ENCODE measurements at places on chromosomes 4 and X.

DNA sequence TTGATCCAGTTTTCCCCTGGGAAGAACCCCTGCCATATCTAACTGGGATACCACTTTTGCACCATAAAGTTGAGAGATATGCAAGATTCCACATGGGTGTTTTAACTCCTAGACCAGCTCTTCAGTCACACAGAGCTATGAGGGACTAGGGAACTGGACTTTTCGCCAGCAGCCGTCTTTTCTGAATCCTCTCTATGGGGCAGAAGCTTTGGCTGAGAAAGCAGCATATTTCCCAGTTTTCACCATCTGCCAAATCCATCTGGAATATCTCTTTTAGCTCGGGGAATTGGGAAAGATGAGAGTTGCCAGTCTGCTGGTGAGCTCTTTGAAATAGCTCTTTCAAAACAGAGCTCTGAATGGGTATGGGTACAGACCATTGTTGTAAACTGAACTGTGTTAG lies 20.9 kb downstream of the APOOL start:
- no peak for DNase-seq

GRCh38 chr4:88825931-88826330 lies 128.3 kb upstream of the NAP1L5 start:
- DNase-seq = no peak

GRCh38 chr4:26162101-26162500 lies 158.7 kb upstream of the RBPJ start:
- DNase-seq = no peak

DNA sequence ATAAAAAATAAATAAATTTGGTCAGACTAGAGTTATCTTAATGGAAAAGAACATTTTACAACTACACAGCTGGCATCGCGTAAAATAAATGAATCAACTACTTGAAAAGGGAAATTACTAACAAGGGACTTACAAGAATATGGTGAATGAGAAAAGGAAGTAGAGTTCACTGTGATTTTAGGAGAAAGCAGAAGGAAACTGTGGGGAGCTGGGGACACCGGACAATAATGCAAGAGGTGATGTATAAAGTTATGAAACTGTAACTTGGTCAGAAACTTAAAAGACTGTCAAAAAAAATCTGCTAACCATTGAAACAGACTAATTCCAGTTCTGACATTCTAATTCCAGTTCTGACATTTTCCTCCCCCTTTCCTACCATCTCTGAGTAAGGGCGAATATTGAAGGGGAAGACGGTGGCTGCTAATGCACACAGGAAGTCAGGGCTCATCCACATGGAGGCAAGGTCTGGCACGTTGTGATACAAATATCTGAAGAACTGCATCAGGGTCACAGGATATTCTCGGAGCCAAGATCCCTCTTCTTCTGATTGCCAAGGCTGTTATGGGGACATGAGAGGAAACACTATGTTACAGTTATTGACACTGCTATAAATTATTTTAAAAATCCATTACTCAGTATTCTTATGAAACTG lies 170.5 kb downstream of the CDS1 start:
- DNase-seq = no peak

DNA sequence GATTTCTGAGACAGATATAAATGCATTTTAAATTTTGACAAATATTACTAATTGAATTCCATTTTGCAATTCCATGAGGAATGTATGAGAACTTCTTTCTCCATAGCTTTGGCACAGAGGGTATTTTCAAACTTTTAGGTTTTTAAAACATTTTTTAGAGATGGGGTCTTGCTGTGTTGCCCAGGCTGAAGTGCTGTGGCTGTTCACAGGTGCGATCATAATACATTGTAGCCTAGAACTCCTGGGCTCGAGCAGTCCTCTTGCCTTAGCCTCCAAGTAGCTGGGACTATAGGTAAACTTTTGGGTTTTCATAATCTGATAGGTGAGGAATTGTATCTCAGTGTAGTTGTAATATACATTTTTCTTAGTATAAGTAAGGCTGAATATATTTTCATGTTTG lies 53.4 kb downstream of the ANXA3 start:
- DNase-seq = no peak

GRCh38 chr4:182126603-182127002 lies 116.6 kb upstream of the TENM3 start:
- no peak for DNase-seq

- no peak for DNase-seq
Measured at GRCh38 chr4:11623726-11624037, 195.0 kb upstream of the HS3ST1 start.

GRCh38 chr4:121741751-121742150 lies 23.2 kb downstream of the SMIM43 start:
- no peak for DNase-seq

DNA sequence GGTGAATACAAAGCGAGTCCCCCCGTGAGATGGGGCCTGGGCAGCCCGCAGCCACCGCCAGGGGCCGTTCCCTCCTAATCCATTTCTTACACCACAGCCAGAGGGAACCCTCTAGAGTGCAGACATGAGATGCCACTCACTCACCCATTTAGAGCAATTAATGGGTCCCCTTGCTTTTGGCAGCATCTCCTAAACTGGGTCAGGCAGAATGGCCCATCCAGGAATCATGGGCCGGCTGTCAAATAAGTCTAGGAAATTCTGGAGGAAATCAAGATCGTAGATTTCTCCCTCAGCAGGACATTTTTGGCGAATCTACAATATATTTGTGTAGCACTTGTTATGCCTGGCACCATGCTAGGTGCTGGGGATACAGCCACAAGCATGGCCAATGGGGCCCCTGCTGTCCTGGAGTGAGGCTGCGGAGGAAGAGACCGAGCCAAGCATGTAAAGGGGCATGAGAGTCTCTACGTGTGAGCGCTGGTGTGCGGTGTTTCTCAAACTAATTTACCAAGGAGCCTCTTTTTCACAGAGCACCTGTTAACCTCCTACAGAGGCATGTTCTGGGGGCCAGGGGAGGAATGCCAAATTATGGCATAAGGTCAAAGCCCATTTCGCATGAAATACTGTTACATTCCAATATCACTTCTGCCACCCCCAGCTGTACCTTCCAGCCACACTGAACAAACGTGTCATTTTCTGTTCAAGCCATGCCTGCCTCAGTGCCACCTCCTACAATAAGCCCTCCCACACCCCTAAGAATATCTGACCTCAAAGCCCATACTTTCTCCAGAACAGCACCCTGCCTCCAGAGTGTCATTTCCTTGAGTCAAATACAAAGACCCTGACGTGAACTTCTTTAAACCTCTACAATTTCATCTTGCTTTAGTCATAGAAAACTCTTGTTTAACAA lies 28.1 kb upstream of the JAKMIP1 start:
- DNase-seq = no peak

- DNase-seq = no peak
Measured at GRCh38 chrX:54826598-54826997, 19.1 kb downstream of the MAGED2 start.

- DNase-seq = no peak
Measured at GRCh38 chrX:455199-455598, 68.5 kb upstream of the PPP2R3B start.

DNA sequence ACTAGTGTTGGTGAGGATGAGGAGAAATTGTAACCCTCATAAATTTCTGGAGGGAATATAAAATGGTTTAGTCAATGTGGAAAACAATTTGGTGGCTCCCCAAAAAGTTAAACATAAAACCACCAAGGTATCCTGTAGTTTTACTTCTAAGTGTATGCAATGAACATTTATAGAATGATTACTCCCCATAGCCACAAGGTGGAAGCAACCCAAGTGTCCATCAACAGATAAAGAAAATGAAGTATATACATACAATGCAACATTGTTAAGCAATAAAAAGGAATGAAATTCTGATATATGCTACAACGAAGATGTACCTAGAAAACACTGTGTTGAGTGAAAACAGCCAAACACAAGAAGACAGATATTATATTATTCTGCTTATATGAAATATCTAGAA lies 569.1 kb upstream of the GRID2 start:
- DNase-seq = no peak

- DNase-seq = no peak
Measured at GRCh38 chr4:3724319-3725231, 41.6 kb upstream of the ADRA2C start.

- no peak for DNase-seq
Measured at GRCh38 chr4:41866799-41867677, 68.2 kb upstream of the TMEM33 start.

- no peak for DNase-seq
Measured at GRCh38 chrX:21781976-21782375, 24.1 kb upstream of the SMPX start.

- DNase-seq = no peak
Measured at GRCh38 chrX:31546126-31546525, 474.3 kb upstream of the FTHL17 start.

- DNase-seq = no peak
Measured at GRCh38 chr4:2878346-2878745, 34.7 kb downstream of the ADD1 start.

DNA sequence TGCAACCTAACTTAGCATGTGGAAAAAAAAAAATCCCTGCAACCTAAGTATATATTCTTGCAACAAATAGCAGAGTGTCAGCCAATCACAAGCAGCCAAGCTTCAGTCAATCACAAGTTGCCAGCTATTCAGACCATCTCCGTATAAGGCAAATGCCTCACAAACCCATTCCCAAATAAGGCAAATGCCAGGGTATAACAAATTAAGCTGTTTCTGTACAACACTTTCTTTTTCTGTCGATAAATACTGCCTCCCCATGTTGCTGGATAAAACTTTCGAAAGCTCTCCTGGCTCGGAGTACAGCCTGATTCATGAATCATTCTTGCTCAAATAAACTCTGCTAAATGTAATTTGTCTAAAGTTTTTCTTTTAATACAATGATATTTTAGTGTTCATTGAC lies 460.7 kb upstream of the SMIM31 start:
- no peak for DNase-seq

GRCh38 chr4:6716958-6717655 lies 1.1 kb downstream of the BLOC1S4 start:
- DNase-seq = no peak

DNA sequence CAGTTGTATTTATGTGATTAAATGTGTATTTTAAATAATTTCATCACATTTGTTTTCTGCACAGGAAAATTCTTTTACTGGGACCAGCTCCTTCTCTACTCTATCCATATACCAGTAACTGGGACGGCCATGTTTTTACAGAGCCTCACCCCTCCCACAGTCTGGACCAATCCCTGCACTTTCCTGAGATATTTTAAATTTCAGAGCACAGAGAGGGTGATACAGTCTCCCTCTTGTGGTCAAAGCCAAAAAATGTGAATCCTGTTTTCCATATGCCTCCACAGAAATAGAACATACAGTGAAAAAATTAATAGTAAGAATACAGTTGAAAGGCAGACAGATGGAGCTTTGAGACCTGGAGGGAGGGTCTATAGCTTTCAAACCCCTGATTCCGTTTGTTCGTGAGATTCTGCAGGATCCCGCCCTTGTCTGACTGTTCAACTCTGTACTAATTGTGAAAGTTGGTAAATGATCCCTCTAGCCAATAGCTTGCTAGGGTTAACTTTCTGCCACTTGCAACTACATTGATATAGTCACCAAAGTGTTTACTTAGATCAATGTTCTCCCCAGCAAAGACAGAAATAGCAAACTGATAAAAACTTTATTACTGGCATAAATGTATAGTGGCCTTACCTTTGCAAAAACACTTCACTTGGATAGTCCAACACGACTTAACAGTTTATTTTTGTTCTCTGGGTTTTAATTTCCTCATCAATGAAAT lies 172.2 kb downstream of the PPARGC1A start:
- peak; percentile 24 for DNase-seq

- no peak for DNase-seq
Measured at GRCh38 chr4:26145212-26145611, 175.6 kb upstream of the RBPJ start.

DNA sequence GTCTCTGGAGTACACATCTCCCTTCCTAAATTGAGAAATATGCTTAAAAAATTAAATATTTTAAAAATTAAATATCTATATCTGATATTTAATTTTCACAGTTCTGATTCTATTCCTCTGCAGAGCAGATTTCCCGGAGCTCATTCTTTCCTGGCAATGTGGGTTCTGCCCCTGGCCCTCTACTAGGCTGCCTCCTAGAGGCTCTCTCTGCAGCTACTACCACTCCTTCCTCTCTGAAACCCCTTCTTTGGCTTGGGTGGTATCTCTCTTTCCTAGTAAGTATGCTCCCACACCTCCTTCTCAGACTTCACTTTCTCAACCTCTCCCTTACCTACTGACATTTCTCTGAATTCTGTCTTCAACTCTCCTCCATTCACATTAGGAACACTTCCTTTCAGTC lies 45.3 kb downstream of the RPGR start:
- DNase-seq = no peak

- DNase-seq = no peak
Measured at GRCh38 chrX:39613997-39614679, 483.6 kb downstream of the BCOR start.

DNA sequence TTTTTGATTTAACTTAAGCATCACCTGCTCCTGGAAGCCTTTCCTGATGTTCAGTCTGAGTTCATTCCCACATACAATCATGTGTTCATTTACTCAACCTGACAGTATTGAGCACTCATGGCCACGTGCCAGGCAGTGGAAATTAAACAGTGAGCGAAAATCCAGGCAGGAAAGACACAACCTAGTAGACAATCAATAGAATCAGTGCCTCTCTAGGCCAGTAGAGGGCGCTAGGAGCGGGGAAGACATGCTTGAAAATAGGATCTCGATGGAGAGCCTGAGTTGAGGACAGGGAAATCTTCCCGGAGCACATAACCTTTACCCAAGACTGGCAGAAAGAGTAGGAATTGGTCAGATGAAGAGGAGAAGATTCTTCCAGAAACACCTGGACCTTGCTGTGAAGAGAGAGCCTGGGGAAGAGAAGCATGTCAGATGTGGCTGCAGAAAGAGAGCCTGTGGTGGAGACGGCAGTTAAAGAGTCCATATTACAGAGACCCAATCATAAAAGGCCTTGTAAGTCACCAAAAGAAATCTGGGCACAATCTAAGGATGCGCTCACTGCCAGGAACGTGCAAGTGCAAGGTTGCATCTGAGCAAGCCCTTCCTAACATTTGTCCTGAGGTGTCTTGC lies 103.5 kb downstream of the LDB2 start:
- peak; percentile 62 for DNase-seq

GRCh38 chrX:45823536-45823935 lies 622.9 kb upstream of the DIPK2B start:
- DNase-seq = no peak

- no peak for DNase-seq
Measured at GRCh38 chrX:41616935-41617334, 71.8 kb upstream of the GPR34 start.

DNA sequence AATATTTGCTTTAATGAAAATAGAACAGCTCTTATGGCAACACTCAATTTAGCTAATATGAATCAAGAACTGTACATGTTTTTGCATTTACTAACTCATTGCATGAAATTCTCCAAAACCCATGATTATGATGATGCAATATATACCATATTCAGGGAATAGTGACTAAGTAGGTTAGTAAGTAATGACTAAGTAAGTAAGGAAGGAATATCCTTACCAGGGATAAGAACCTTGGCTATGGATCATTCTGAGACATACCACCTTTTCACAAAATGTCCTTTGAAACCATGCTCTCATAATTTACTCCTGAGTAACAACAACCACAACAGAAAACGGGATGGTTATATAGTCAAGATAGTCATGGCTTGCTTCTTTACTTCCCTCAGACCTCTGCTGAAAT lies 1513.0 kb downstream of the STIM2 start:
- no peak for DNase-seq
